Hematopoietic multipotent progenitor cell treated with erythropoietin and hydrocortisone succinate and interleukin-3 and kit ligand, for 6 days (in vitro differentiated cells): ENCODE measurements at places on chromosomes 5 and 9.

DNA sequence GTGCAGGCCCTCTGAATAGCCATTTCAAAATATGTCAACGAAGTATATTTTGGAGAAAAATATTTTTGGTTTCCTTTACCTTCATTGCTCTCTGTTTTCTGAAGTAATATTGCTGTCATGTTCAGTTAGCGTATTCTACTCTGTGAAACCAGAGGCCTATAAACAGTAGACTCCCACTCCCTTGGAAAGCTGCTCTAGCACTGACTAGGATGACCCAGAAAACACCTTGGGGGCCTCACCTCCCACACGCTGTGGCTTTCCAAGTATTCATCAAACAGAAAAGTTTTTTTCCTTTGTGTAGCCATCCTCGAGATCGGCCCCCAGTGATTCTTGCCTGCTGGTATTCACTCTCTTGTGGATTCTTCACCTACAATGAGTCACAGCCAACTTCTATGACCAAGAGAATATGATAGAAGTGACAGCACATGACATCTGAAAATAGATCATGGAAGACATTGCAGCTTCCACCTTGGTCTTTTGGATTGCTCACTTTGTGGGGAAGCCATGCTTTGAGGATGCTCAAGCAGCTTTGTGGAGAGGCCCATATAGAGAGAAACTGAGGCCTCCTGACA, 28.9 kb upstream of the CTXN3 start:
- DNase-seq, result no peak

DNA sequence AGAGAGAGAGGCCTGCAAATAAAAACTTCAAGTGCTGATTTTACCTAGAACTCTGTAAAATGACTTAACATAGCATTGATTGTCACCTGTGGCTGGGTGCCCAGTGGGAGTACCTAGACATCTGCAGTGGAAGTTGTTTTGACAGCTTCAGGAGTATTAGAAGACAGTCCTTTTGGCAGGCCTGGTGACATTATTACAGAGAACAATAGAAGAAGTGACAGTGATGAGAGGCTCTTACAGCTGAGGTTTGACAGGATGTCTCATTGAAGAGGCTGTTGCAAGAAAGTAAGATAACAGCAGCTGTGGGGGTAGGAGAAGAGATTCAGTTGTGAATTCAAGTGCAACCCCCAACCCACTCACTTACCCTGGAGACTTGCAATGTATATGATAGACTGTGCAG, 27.9 kb upstream of the MUSK start:
- peak; percentile 7 for DNase-seq

DNA sequence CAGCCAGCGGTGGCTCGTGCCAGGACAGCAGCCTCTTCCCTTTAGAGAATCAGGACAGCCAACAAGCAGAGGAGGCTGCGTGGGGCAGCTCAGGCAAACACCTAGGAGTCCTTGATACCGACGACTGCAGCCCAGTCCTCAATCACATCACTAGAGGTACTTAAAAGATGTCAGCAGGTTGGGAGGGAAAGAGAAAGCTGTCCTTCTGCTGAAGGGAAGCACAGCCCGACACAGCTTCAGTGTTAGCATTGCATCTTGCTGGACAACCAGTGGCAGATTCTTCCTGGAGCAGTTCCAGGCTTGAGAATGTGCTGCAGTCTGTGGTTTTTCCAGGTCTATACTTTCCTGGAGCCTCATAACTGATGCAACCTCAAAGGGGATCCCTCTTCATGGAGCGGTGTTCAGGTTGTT, 230.5 kb downstream of the SYK start:
- DNase-seq, result no peak

DNA sequence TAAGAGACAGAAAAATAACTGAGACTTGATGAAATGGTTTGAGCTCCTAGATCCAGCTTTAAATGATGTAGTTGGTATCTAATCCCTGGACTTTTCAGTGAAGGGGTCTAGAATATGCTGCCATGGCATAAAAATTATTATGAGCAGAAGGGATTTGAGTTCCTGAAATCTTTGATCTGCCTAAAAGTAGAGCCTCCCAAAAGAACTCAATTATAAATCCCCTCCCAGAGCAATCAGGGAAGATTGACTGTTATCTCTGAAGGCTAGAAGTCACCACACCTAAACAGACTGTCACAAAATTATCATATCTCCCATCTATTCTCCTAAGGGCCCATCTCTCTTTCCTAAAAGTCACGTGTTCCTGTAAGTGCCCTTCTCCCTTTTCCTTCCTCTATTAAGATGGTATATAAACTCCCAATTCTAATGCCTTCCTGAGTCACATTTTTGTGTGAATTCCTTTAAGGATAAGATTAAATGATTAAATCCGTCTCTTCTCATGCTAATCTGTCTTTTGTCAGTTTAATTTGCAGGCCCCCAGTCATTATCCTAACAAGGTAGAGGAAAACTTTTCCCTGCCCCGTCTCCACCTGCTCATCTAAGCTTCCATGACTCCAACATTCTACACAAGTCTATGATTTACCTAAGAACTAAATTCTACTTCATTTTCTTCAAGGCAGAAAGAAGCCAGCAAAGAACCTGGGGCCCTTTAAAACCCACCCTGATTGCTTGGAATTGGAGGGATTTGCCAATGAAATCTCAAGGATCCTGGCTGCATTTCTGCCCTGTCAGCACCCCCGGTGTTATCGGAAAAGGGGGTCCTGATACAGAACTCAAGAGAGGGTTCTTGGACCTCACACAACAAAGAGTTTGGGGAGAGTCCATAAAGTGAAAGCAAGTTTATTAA, 47.1 kb upstream of the PWWP2A start:
- DNase-seq, result no peak

DNA sequence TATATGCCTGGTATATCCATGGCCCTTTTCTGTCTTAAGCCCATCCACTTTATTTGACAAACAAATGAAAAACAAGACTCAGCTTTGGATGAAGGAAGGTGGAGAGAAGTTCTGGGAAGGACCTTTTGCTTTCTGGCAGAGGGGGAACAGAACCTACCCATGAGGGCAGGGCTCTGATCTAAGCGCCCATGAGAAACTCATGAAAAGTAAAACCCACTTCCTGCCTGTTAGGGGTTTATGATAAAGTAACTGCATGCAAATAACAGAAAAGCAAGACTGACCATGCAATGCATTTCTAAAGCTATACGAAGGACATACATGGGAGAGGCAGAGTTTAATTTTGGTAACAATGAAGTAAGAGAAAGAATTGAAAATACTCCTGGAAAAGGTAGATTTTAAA, 181.9 kb upstream of the ADRA1B start:
- peak; percentile 4 for DNase-seq

DNA sequence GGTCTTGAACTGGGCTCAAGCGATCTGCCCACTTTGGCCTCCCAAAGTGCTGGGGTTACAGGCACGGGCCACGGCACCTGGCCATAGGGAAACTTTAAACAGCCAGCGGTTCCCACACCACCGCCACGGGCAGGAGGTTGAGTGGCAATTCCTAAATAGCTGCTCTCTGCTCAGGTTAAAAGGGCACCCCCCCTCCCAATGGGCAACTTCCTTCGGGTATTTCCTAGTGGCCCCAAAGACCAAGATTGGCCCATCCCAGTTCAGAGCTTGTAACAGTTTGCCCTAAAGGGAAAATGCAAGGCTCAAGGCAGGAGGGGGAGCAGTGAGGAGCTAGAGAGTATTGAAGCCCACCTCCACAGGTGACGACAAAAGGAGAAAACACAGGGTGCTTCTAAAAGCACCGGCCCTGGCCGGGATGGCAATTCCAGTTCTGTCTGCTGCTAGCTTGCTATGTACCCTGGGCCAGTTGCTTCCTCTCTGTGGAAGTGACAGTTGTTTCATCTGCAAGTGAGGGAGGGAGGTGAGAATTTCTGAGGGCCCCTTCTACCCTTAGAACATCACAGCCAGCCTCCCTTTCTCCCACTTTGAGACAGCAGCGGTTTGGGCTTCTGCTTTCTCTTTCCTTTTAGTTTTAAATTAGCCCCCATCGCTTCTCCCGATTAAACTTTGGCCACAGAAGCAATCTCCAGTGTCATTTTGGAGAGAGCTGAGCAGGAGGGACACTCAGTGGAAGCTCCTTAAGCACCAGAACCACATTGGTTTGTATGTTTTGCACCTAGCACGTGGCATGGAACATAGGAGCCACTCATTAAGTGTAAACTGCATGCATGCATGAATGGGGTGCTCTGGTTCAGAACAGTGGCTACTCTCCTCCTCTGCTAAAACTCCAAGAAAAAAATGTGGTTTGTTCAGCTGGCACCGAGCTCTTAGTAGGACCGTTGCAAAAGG, 17.3 kb upstream of the TNIP1 start:
- peak; percentile 34 for DNase-seq

DNA sequence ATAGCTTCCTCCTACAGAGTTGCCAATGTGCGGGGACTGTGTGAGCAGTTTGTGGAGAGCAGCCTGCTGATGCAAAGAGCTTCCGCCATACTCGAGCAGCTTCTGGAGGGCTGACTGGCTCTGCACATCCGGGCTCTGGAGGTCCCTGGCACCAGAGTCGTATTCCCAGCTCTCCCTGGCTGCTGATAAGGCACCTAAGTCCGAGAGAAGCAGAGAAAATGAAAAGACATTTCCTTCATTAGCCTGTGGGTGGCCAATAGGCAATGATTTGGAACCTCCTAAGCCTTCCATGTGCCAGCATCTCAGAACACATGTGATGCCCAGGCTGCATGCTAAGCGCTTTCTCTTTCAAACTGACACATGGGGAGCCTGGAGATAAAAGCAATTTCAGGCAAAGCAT, 94.3 kb downstream of the TSSK1B start:
- DNase-seq, result peak; percentile 13

DNA sequence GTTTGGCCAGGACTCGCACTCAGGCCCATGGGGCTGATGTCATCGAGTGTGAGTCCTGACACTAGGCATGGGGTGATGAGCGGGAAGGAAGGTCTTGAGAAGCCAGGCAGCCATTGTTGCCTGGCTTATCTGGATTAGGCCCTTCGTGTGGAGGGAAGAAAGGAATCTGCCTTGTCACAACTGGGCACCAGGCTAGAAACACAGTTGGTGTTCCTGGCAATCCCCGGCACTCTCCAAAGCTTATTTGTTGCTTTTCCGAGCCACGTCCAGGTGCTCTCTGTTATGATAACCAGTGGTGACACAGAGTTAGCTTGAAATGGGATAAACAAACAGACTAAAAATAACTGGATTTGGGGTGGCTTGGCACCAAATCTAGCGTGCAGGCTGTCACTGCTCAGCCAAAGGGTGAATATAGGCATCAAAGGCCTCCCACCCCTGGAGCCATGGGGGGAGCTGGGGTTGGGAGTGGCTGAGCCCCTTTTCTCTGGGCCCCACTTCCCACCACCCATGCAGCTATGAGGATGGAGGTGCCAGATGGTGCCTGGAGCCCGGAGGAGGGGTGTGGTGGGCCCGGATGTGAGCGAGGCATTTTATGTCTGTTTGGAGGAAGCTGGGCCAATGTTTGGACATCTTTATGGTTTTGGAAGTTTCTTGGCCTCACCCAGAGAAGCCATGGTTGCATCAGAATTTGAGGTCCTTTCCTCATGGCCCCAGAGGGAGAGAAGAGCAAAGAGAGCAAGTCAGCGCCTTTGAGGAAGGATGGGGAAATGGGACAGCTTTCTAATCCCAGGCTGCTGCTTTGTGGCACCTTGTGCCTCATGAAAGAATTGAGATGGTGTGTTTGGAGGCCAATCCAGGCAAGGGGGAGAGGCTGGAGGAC, 98.0 kb upstream of the PITX1 start:
- no peak for DNase-seq

DNA sequence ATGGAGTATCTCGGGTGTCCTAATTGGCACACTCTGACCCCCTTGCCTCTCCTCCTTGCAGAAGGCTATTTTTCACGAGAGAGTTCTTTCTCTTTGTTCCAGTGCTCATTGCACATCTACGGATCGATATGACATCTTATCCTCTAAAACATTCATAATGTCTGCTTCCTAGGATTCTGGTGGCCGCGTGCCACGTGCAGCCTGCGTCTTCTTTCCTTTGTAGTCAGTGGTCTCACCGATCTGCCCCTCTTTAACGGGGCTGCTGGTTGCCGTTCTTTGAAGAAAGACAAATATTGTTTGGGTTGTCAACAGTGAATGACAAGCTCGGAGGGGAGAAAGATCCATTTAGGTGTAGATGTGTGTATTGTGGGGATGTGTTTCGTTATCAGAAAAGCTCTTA, 252.4 kb upstream of the WWC1 start:
- DNase-seq, result no peak

- no peak for DNase-seq
These were observed 180.8 kb upstream of the GAS1 start for GRCh38 chr9:87127978-87128614.

DNA sequence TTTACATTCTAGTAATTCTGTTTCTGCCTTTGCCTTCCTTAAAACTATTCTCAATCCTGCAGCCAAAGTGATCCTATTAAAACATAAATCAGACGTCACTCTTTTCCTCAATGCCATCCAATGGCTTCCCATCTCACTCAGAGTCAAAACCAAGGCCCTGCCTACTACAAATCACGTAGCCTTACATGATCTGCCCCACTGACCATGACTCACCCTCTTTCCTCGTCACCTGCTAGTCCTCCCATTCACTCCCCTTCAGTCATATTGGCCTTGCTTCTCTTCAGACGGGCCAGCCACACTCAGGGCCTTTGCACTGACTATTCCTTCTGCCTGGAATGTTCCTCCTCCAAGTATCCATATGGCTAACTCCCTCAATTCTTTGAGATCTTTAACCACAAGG, 39.0 kb upstream of the DMXL1 start:
- no peak for DNase-seq

GRCh38 chr5:51632027-51632426, 248.8 kb downstream of the ISL1 start:
- no peak for DNase-seq

- no peak for DNase-seq
These were observed 195.9 kb downstream of the ASTN2 start for GRCh38 chr9:117218951-117219350.

GRCh38 chr9:132008184-132008803, 71.4 kb downstream of the MED27 start:
- DNase-seq, result no peak

DNA sequence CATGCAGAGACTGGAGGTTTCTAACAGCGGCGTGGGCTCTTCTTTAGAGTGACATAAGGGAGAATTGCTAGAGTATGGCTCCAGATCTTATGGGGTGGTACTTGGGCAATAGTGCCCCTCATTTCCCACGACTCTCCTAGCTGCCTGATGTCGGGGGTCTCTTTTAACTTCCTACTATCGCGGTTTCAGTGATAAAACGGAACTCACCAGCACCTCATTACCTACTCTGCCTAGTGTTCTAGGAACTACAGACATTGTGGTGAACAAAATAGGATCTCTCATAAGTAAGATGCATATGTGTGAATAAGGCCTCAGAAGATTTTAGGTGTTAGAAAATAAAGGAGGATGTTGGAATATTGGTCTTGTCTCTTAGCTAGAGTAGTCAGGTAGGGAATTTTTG, 1.1 kb downstream of the ICE1 start:
- DNase-seq, result no peak

GRCh38 chr9:132679946-132680625, 9.8 kb downstream of the GTF3C4 start:
- DNase-seq, result no peak

DNA sequence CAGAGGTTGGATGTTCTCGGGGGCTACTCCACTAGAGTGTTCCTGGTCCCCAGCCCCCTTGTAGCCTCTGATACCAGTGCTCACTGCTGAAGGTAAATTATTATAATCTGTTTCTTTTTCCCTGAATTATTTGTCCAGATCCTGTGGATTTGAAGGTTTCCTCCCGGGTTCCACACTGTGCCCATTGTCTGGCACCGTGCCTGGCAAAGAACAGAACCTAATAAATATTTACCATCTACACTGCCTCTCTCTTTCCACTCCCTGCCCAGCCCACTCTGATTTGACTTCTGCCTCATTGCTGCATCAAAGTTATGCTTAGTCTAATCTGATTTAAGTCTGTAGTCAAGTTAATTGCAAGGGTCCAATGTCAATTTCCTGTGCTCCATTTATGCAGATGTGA, 322.9 kb downstream of the NTRK2 start:
- no peak for DNase-seq

- no peak for DNase-seq
These were observed 927 bp upstream of the CDO1 start for GRCh38 chr5:115817386-115817785.
